ENCODE measurements at places on chromosomes 3 and 15.

GRCh38 chr3:137988152-137988551, 21.8 kb upstream of the CLDN18 start:
- no peak for DNase-seq

DNA sequence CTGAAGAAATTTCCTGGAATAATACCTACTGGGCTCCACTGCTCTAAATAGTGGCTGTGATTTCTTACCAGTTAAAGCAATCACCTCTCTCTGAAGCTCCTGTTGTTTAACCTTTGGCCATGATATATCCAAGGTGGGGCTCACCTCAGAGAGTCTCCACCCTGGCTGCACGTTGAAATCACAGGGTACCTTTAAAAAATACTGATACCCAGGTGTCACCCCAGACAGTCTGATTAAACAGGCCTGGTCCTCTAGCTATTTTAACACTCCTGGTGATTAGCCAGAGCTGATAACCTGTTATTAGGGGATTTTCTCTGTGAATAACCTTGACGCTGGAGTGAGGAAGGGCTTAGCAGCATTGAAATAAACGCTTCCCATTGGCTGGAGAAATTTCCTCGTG, 22.3 kb upstream of the ZBTB38 start:
- no peak for DNase-seq

GRCh38 chr3:28761375-28761774, 412.8 kb upstream of the AZI2 start:
- no peak for DNase-seq

- no peak for DNase-seq
Observed at GRCh38 chr3:45031531-45031930, 5.4 kb downstream of the CLEC3B start.

GRCh38 chr3:59880717-59881116, 830.9 kb upstream of the CFAP20DC start:
- DNase-seq = no peak

- DNase-seq = peak; percentile 72
Observed at GRCh38 chr3:40971191-40972168, 227.8 kb upstream of the CTNNB1 start.

DNA sequence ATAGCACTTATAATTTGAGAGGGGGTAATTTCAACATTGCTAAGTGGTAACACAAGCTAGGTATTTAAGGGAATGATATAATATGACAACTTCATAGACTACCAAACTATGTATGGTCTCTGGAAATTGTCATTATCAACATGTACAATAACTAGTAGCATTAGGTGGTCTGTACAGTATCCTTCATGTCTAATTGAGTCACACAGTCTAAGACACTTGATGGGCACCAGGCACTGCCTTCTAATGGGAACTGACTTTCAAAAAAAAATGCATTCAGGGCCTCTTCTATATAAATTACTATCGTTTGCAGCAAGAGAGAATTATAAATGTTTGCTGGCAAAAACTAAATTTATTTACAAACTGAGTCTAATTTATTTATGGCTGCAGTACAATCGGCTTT, 271.8 kb downstream of the MECOM start:
- DNase-seq = no peak

DNA sequence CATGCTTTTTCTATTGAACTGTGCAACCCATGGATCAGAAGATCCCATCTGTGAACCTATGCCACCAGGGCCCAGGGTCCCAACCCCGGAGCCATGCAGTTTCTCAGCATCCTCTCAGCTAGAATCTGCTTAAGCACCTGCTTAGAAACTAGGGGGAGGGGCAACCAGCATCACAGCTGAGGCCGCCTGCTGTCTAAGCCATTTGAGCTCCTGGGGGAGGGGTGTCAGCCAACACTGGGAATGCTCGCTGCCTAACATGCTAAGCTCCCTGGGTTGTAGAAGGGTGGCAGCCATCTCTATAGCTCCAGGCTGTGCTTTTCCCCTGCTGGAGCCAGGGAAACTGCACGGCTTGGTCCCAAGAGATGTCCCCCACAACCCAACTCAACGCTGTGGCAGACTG, 322.8 kb downstream of the EDEM1 start:
- no peak for DNase-seq

GRCh38 chr15:25850154-25851111, 12.7 kb downstream of the ATP10A start:
- DNase-seq = peak; percentile 35

GRCh38 chr3:85164436-85164835, 205.6 kb downstream of the CADM2 start:
- no peak for DNase-seq

- DNase-seq = no peak
Observed at GRCh38 chr3:184373422-184373821, 4.6 kb downstream of the THPO start.

- no peak for DNase-seq
Observed at GRCh38 chr3:13405614-13406013, 14.5 kb downstream of the NUP210 start.

- DNase-seq = no peak
Observed at GRCh38 chr3:45545476-45545875, 49.1 kb upstream of the LIMD1 start.

DNA sequence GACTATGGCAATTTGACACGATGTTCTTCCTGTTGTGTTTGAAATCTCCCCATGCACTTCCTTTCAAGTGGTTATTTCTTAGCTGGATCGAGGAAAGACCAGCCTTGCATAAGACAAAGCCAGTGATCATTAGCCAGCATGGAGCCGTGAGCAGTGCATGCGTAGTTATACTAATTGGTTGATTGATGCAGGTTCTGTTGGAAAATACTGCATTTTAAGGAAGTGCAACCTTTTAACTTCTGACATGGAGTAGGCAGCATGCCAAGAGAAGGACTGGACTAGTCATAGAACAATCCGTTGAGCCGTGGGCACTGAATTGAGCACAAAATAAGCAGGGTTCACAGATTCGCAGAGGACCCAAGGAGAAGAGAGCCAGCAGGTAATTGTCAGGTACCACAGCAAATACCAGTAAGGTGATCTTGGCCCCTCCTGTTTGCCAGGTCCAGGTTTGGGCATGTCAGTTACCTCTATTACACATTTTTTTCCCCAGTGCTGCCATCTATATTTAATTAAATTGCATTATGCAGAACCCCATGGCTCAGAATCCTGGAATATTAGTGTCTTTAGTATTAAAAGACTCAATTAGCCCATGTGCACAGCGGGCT, 29.0 kb upstream of the BCL6 start:
- no peak for DNase-seq

GRCh38 chr3:81268526-81268925, 492.9 kb downstream of the GBE1 start:
- DNase-seq = no peak

- no peak for DNase-seq
Observed at GRCh38 chr3:23653647-23654525, 151.9 kb upstream of the UBE2E1 start.

- no peak for DNase-seq
Observed at GRCh38 chr3:172321035-172321434, 127.2 kb downstream of the GHSR start.

- DNase-seq = no peak
Observed at GRCh38 chr3:47714606-47715005, 67.1 kb downstream of the SMARCC1 start.

GRCh38 chr15:96564546-96564945, 234.0 kb downstream of the NR2F2 start:
- no peak for DNase-seq

- no peak for DNase-seq
Observed at GRCh38 chr15:80779658-80780415, 667 bp downstream of the CEMIP start.

- DNase-seq = no peak
Observed at GRCh38 chr3:57556459-57557084, 498 bp downstream of the PDE12 start.

All from HFF-Myc (cell line).